ENCODE measurements at places on chromosomes 7 and 10. TPM values are rescaled to one million over a fixed set of nuclear protein-coding genes. Genes with fewer than 3 reads are reported as not detected.

The PLCE1 gene
- total RNA-seq = 0.19 TPM

The PKD2L1 gene
- not detected for total RNA-seq

The TYW1B gene
- total RNA-seq = 1.3 TPM

The CPA4 gene
- total RNA-seq = 27.7 TPM

The GFRA1 gene
- total RNA-seq = 0.99 TPM
